ENCODE measurements at places on chromosomes 1 and 21.

GRCh38 chr1:26744075-26744959 lies 43.4 kb upstream of the PIGV start:
- peak; percentile 62 for DNase-seq

GRCh38 chr1:181531441-181531840 lies 48.1 kb downstream of the CACNA1E start:
- DNase-seq = no peak

GRCh38 chr1:6440198-6441126 lies 15.9 kb downstream of the ESPN start:
- peak; percentile 42 for DNase-seq

- no peak for DNase-seq
Observed at GRCh38 chr1:109527098-109527811, 12.4 kb upstream of the GPR61 start.

- DNase-seq = no peak
Observed at GRCh38 chr1:3135744-3136455, 66.9 kb downstream of the PRDM16 start.

DNA sequence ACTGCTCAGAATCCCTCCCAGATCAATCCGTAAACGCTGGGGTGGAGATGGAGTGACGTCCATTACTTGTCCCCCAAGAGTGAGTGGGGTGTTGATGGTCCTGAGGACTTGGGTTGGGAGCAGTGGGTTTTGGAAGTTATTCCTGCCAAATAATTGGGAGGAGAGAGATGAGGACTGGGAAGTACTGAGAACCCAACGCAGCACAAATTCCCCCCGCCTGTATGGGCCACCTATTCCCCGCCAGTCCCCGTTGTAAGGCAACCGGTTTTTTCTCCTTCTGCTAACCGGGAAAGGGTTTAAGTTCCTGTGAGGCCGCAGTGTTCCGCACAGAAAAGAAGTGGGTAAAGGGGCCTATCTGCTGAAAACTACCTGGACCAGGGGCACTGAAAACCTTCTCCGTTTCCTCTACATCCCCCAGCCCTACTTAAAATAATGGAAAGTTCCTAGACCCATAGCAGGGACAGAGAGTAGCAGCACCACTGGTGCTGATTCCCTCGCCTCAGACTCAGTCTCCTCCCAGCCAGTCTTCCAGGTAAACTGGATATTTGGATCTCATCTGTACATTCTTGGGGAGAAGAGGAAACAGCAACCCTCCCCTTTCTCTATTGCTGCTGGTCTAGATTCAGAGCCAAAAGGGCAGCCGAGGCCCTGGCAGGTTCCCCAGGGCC lies 738 bp downstream of the LURAP1 start:
- DNase-seq = no peak

DNA sequence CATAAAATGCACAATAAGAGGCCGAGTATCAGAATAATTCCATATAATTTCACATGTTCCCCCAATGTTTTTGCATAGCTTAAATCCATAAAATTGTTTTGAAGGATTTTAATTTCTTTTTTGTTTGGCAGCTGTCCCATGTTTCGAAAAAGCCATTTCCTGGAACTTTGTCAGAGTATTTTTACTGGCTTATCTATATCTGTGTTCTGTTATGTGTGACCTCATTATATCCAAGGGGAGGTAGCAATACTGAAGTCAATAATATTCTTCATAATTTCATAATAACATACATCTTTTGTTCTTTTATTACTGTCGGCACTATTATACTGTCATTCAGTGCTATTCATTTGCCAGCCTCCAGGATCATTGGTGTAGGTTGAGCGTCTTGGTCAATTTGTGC lies 9.4 kb upstream of the BACH1 start:
- no peak for DNase-seq

GRCh38 chr1:82073071-82073470 lies 272.3 kb downstream of the ADGRL2 start:
- DNase-seq = no peak

DNA sequence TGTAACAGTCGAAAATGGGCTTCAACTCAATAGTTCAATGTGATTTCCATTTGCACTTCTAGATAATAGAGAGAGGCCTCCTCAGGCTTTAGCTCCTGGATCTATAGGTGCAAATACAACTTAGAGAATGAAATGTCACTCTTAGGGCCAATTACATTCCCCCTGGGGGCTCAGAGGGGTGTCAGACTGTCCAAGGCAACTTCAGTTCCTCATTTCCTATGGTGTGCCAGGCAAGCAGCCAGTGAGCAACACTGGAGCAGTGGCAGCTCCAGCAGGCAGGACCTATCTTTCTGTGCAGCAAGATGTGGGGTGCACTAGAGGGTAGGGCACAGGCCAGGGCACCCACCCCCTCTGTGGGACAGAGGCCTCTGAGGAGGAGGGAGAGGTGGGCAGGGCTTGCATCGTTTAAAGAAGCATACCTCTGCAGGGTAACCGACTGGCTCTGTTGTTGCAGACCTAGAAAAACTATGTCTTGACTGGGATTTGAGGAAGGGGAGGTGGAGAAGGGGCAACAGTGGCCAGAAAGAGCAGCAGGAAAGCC lies 97.3 kb downstream of the SUSD4 start:
- DNase-seq = no peak

DNA sequence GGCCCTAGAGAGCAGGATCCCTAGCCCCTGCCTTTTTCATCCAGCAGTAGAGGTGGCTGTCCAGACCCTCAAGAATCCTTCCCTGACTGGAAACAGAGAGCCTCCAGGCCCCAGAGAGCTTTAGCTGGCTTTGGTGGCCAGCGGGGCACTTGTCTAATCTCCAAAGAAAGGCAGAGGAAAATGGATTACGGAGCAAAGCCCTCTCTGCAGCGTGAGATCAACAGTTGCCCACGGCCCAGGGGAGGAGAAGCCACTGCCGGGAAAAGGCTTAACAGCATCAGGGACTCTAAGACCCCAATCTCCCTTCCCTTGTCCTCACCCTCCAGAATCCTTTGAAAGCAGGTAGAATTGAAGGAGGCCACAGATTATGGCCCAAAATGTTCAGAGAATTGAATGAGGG lies 35.8 kb upstream of the GRIK3 start:
- no peak for DNase-seq

DNA sequence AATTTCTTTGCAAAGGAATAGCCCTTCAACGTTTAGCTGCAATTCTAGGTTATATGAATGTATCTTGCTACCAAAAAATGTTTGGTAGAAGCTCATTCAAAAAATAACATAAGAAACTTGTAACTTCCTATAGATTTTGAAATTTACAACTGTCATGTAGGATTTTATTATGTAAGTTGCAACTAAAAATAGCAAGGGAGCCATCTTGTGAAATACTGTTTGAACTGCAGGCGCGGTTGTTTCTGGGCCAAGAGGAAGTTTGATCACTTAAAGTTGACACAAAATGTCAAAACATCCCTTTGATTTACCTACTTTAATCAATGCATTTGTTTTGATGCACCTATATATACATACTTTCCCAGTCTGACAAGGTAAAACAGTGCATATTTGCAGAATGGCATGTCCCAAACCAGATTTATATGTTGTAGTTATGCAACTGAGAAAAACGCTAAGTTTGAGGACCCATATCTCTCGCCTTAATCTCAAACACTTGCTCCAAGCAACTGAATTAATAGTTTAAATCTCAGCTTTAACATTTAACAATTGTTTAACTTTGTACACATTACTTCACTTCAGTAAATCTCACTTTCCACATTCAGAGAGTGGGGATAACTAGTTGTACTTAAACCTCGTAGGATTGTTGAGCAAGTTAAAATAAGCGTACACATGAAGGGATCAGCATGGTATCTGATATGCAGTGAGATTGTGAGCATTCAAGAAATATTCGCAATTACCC lies 63.9 kb downstream of the KCNK2 start:
- no peak for DNase-seq

GRCh38 chr1:19557609-19558051 lies 72.3 kb upstream of the CAPZB start:
- DNase-seq = no peak

- no peak for DNase-seq
Observed at GRCh38 chr1:3599286-3599811, 12.0 kb downstream of the MEGF6 start.

DNA sequence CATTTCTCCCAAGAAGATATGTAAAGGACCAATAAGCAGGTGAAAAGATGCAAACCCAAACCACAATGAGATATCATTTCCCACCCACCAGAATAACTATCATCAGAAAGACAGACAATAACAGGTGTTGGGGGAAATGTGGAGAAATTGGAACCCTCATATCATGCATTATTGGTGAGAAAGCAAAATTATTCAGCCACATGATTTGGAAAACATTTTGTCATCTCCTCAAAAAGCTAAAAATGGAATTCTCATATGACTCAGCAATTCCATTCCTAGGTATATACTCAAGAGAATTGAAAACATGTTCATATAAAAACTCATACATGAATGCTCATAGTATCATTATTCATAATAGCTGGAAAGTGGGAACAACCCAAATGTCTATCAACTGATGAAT lies 25.1 kb upstream of the RNF186 start:
- no peak for DNase-seq

DNA sequence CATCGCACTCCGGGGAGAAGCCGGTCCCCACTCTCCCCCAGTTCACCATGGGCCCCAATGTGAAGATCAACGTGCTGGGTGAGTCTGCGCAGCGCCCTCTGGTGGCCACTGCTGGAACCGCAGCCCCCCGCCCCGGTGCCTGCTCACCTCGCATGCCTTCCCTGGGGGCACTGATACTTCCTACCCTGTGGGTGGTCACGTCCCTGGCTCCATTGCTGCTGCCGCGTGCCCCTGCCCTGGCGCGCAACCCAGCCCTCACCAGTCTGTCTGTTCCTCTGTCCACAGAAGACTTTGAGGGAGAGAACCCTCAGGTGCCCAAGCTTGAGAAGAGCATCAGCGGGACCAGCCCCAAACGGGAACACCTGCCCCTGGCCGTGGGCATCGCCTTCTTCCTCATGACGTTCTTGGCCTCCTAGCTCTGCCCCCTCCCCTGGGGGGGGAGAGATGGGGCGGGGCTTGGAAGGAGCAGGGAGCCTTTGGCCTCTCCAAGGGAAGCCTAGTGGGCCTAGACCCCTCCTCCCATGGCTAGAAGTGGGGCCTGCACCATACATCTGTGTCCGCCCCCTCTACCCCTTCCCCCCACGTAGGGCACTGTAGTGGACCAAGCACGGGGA lies 7.6 kb downstream of the EFNA3 start:
- DNase-seq = peak; percentile 64

DNA sequence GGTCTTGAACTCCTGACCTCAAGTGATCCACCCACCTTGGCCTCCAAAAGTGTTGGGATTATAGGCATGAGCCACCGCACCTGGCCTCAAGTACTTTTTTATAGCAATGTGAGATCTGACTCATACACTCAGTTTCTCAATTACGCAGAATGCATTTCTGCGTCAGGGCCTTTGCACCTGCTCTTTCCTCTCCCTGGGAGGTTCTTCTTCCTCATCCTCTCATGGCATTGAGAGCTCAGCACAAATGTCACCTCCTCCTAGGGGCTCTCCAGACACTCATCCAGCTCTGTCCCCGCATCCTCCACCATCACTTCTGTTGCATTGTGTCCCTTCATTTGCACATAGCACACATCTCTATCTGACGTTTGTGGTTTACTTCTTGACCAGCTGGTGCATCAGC lies 418.8 kb downstream of the PTPRU start:
- no peak for DNase-seq

- no peak for DNase-seq
Observed at GRCh38 chr21:38965241-38965640, 159.5 kb downstream of the ETS2 start.

DNA sequence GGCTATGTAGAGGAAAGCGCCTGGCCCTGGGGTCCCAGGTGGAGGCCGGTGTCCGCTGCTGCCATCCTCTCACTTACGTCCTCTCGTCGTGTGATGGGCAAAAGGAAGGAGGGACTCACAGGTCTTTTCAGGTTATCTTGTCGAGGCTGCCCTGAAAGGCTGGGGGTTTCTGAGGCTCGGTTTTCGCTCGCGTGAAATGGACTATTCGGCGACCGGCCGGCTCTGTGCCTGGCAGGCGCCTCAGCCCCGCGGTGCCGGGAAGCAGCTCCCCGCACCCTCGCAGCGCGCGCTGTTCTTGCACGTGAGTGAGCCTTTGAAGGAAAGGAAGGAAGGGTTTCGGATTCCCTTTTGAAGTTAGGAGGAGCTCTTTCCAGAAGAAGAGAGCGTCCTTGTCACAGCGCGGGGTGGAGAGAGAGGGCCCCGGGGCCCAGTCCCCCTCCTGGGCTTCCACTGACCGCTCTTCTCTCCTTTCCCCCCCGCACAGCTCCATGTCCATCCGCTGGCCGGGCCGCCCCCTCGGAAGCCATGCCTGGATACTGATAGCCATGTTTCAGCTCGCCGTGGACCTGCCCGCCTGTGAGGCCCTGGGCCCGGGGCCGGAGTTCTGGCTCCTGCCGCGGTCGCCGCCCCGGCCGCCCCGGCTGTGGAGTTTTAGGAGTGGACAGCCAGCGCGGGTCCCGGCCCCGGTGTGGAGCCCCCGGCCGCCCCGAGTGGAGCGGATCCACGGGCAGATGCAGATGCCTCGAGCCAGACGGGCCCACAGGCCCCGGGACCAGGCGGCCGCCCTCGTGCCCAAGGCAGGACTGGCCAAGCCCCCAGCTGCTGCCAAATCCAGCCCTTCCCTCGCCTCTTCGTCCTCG lies 57.2 kb downstream of the AJAP1 start:
- no peak for DNase-seq

GRCh38 chr1:168125051-168125450 lies 11.7 kb downstream of the GPR161 start:
- no peak for DNase-seq

GRCh38 chr1:174742805-174743653 lies 256.7 kb upstream of the CACYBP start:
- DNase-seq = no peak

GRCh38 chr1:168266644-168267186 lies 14.0 kb upstream of the TBX19 start:
- DNase-seq = no peak

GRCh38 chr1:156804572-156805243 lies 11.9 kb downstream of the SH2D2A start:
- no peak for DNase-seq

DNA sequence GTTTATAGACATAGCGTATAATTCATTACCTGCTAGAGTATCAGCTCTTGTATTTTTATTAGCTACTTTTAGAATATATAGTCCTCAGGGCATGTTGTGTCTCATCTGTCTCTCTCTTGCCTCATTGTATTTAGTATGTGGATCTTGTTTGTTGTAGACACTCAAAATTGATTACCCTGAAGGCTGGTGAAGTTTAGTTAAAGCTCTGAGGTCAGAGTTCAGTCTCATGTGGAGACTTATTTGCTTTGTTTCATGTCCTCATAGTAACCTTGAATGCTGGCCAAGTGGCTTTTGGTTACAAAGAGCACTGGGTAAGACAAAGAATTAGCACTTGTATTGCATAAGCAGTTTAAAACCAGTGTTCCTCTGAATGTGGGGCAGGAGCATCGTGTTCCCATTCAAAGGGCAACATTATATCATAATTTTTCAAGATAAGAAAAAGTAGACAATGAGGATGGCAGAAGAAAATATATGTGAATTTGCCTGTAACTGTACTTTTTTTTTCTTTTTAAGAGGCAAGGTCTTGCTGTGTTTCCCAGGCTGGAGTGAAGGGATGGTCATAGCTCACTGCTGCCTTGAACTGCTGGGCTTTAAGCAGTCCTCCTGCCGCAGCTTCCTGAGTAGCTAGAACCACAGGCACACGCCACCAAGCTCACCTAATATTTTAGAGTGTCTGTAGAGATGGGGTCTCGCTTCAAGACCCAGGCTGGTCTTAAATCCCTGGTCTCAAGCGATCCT lies 17.4 kb downstream of the CNST start:
- no peak for DNase-seq

GRCh38 chr1:84271441-84272151 lies 29.9 kb upstream of the SAMD13 start:
- DNase-seq = peak; percentile 14

GRCh38 chr1:167706931-167707877 lies 14.6 kb upstream of the MPZL1 start:
- DNase-seq = no peak

GRCh38 chr21:32336711-32337110 lies 38.1 kb downstream of the MRAP start:
- no peak for DNase-seq
